ENCODE measurements at places on chromosomes 7 and 10. TPM values are rescaled to one million over a fixed set of nuclear protein-coding genes. Genes with fewer than 3 reads are reported as not detected.

The RBP4 gene
- total RNA-seq: 5.1 TPM

The CFAP70 gene
- total RNA-seq: 0.12 TPM

The IL6 gene
- total RNA-seq: 1.9 TPM

The KLF14 gene
- not detected for total RNA-seq

The WIPF3 gene
- total RNA-seq: 0.62 TPM

The THNSL1 gene
- total RNA-seq: 3.3 TPM

The PI4K2A gene
- 27.7 TPM for total RNA-seq

The CHAT gene
- total RNA-seq: not detected

The ABCC2 gene
- total RNA-seq: 149 TPM

The RTKN2 gene
- 1.2 TPM for total RNA-seq

The NPFFR1 gene
- not detected for total RNA-seq

The PLAC9 gene
- not detected for total RNA-seq

The PRPS1L1 gene
- not detected for total RNA-seq

The SLC13A1 gene
- total RNA-seq: not detected

The PON1 gene
- total RNA-seq: 1.0 TPM

The NCF1 gene
- not detected for total RNA-seq

The CNTNAP2 gene
- total RNA-seq: not detected

The PNLIP gene
- not detected for total RNA-seq

The ZNF467 gene
- total RNA-seq: 1.4 TPM

The ERCC6 gene
- 6.9 TPM for total RNA-seq

The ITPRID1 gene
- not detected for total RNA-seq

The SOSTDC1 gene
- not detected for total RNA-seq

The NKX1-2 gene
- total RNA-seq: 0.07 TPM

The CABCOCO1 gene
- not detected for total RNA-seq

The IFIT1B gene
- not detected for total RNA-seq

The CYP3A5 gene
- total RNA-seq: 1.9 TPM

The URGCP gene
- 27.7 TPM for total RNA-seq

The GJD4 gene
- not detected for total RNA-seq
